SHP77 treated with DMSO at 0.1 percent for 48 hours (cell line): ENCODE measurements at places on chromosomes 1 and 21.
A peak's percentile ranks its signal among the peaks of the same experiment; 100 is the strongest.

GRCh38 chr1:159958719-159959380, 4.8 kb upstream of the SLAMF9 start:
- no peak for DNase-seq

DNA sequence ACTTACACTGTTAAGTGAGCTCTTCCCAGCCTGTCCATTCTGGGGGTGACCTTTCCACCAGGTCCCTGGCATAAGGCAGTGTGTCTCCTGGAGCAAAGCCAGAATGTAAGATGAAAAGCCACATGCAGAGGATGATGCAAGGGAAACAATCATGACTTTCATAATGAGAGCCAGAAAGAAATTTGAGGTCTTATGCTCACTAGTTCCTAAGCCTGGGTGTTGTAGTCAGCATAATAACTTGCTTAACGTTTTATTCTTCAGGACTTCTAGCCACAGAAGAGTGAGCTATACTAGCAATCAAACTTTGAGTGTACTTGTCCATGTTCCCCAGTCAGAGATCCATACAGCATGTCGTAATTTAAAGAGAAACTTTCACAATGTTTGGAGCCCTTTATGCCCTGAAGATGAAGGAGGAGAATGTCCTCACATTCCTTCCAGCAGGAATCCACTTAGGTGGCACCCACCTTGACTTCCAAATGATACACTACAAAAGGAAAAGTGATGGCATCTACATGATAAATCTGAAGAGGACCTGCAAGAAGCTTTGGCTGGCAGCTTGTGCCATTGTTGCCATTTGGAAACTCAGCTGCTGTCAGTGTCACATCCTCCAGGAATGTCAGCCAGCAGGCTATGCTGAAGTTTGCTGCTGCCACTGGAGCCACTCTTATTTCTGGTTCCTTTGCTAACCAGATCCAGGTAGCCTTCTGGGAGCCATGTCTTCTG, 60.5 kb upstream of the FOXD3 start:
- no peak for DNase-seq

DNA sequence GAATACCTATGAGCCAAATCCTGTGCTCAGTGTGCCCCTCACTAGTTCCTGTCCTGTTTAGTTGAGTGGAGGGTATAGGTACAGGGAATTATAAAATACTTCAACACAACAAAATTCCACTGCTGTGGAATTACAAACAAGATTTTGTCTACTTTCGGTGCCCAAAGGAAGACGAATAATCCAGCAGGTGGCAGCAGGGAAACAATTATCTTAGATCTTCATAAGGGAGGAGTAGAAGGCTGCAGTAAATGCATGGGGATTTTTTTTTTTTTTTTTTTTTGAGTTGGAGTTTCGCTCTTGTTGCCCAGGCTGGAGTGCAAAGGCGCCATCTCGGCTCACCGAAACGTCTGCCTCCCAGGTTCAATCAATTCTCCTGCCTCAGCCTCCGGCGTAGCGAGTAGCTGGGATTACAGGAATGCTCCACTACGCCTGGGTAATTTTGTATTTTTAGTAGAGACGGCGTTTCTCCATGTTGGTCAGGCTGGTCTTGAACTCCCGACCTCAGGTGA, 2.0 kb upstream of the PIP5K1A start:
- peak; percentile 92 for DNase-seq

- DNase-seq: no peak
Observed at GRCh38 chr1:40606194-40606593, 59.3 kb downstream of the RIMS3 start.

DNA sequence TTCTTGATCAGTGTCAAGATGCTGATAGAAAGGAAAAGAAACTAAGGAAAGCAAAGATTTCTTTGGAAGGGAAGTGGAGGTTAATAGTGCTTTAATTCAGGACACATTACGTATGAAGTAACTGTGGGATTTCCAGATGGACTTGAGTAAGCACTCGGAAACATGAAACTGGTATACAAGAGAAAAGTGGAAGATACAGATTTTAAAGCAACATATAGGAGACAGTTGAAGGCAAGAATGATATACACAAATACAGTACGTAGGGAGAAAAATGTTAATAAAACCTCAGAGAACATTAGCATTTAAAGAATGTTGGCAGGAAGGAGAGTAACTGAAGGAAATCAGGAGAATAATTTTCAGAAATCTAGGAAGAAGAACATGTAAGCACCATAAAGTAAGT, 730.9 kb upstream of the ADGRL2 start:
- no peak for DNase-seq

- DNase-seq: no peak
Observed at GRCh38 chr1:220734571-220735326, 13.4 kb upstream of the MTARC2 start.

DNA sequence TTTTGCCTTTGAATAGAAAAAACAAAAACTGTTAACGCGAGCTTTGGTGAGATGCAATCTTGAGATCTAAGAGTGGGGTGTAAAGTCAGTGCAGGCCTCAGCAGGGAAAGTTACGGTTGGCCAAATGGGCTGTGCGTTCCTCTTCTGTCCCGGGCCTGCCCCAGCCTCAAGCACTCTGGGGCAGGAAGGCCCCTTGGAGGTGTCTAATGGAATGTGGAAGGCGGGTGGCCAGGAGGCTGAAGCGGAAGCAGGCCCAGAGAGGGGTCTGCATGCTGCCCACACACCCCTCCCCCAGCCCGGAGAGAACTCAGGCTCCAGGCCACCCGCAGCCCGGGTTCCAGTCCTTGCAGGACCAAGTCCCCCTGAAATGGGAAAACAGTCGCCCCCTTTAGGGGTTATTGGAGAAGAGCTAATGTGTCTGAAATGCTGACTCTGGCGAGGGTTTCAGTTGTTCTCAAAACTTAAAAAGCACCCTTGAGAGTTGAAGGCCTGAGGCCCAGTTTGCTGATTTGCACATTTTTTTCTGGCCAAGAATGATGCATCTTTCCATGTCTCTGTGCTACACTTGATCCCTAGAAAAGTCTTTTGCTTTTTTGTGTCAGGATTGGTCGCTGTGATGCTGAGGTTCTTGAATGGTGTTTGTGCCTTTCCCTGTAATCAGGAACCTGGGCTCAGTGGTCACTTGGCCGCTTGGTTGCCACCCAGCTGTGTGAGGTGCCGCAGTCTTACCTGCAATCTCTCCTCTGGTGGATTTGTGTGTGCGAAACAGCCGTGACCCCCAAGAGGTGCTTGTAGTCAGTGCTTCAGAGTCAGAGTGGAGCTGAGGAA, 2.0 kb downstream of the COL18A1 start:
- DNase-seq: no peak

DNA sequence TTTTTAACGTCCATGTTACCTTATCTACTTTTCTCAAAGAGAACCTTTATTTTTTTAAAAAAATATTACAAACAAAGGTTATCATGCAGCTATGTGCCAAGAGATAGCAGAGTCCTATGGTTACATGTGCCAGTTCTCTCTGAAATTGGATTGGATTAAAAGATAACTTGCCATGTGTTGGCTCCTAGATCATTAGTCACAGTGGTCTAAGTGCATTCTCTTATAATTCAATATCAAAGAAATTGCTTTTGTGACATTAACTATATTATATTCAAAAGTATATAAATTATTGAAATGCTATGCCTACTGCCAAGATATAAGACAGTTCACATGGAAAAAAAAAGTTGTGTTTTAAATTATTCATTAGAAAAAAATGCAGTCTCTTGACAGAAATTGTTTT, 494.2 kb downstream of the NEGR1 start:
- no peak for DNase-seq

- DNase-seq: no peak
Observed at GRCh38 chr1:182270731-182271130, 120.9 kb downstream of the GLUL start.

GRCh38 chr1:167268347-167268787, 47.7 kb downstream of the POU2F1 start:
- no peak for DNase-seq

GRCh38 chr1:35001743-35002142, 16.6 kb upstream of the TMEM35B start:
- no peak for DNase-seq
